ENCODE measurements at places on chromosomes 1 and 21.
A peak's percentile ranks its signal among the peaks of the same experiment; 100 is the strongest.

- no peak for DNase-seq
Observed at GRCh38 chr1:77847621-77848080, 40.8 kb upstream of the NEXN start.

DNA sequence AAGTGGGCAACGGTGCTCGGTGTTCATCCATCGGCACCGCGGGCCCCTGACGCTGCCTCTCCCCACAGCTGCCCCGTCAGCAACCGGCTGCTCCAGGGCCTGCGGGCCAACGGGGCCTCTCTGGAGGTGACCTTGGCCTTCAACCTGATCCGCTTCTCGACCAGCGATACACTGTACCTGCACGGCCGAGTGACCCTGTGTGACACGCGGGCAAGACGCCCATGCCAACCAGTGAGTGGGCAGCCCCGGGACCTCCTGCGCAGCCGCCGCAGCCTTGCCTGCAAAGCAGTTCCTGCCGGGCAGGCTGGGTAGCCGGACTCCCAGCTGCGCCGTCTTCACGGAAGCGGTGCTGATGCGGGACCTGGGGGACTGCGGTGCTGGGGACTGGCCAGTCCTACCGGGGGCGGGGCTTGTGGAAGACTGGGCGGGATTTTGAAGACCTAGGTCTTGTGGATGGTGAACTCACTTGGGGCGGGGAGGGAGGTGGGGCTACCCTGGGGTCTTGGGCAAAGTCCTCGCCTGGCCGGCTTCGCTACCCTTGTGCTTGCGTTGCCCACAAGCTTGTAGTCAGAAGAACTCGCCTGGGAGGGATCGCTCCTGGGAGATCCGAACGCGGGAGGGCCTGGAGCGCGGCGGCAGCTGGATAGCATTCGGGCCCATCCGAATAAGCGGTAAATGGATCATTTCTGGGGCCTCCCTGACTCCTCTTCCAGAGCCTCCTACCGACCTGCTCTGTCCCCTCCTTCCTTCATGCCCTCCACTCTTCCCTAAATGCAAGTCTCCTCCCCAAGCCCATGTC is 8.8 kb upstream of the CEP85 start:
- DNase-seq, result peak; percentile 68

GRCh38 chr1:29801003-29801402 is 564.7 kb downstream of the PTPRU start:
- no peak for DNase-seq

DNA sequence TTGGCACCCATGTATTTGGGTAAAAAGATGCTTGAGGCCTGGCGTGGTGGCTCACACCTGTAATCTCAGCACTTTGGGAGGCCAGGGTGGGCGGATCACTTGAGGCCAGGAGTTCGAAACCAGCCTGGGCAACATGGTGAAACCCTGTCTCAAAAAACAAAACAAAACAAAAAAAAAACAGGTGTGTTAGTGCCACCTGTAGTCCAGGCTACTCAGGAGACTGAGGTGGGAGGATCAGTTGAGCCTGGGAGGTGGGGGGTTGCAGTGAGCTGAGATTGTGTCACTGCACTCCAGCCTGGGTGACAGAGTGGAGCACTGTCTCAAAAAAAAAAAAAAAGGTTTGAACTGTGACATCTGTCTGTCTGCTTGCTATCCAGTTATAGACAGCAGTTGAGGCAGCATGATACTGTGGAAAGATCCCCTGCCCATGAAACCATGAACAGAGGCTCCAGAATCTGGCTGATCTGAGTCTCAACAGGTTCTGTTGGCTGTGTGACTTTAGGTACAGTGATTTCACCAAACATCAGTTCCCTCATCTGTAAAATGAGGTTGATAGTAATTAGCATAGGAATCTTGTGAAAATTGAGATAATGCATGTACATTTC is 5.7 kb downstream of the DYRK1A start:
- DNase-seq, result no peak

DNA sequence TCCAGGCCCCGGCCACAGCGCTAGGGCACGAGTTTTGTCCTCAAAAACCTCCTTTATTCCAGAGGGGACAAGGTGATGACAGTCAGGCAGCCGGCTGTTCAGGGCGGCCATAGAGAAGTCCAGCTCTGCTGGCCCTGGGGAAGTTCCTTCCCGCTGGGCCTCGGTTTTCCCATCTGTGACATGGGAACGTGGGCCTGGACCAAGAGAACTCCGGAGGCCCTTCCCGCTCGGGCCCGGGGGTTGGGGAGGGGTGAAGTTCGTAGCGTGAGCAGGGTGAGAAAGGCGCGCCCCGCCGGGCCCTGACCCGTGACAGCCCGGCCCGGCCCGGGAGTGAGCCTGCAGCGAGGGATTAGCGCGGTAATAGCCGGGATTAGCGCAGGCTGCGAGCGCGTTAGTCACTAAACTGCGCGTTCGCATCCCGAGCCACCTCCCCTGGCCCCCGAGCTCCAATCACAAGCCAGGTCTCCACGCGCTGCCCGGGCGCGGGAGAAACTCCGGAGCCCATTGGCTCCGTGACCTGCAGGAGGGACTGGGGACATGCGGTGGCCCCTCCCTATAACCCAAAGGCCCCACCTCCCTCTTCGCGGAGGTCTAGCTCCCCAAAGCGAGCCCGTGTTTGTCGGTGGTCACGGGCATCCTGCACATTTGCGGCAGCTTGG is 29.8 kb upstream of the PADI2 start:
- DNase-seq, result no peak

- no peak for DNase-seq
Observed at GRCh38 chr21:43020177-43020576, 45.8 kb downstream of the PKNOX1 start.
